HCT116 (cell line): ENCODE measurements at places on chromosomes 11 and 22.

GRCh38 chr11:88105526-88105925 is 69.7 kb downstream of the RAB38 start:
- no peak for DNase-seq

DNA sequence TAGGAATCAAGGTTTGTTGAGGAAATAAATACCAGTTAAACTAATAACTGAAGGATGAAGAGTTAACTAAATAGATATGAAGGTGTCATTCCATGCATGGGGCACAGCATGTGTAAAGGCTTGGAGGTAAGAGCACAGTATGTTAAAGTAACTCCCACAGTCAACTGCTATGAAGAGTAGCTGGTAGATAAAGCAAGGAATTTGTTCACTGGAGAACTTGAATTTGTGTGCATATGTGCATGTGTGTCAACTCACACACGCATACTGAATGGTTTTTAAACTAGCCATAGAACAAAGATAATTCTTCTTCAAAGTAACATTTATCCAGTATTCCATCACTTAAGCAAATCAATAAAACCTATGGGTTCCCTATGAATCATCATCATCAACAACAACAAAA is 135.9 kb downstream of the FAM76B start:
- DNase-seq: no peak

GRCh38 chr11:80521592-80521991 is 1080.8 kb upstream of the TENM4 start:
- no peak for DNase-seq

DNA sequence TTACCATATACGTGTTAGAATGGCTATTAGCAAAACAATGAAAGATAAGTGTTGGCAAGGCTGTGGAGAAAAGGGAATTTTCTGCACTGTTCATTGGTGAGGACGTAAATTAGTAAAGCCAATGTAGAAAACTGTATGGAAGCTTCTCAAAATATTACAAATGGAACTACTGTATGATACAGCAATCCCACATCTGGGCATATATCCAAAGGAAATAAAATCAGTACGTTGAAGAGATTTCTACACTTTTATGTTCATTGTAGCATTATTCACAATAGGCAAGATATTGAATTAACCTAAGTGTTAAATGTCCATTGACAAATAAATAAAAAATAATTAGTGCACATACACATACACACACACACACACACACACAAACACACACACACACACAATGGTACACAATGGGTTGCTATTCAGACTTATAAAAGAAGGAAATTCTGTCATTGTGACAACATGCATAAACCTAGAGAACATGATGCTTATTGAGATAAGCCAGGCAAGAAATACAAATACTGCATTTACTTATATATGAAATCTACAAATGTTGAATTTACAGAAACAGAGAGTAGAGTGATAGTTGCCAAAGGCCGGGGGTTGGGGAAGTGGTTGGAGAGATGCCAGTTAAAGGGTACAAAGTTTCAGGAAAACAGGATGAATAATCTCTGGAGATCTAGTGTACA is 565.8 kb upstream of the LRRC4C start:
- DNase-seq: no peak
